ENCODE measurements at places on chromosomes 7 and 10. TPM values are rescaled to one million over a fixed set of nuclear protein-coding genes. Genes with fewer than 3 reads are reported as not detected.

Gene ZNF33A
- 20.7 TPM for total RNA-seq

Gene HOXA4
- 2.6 TPM for total RNA-seq

DNA sequence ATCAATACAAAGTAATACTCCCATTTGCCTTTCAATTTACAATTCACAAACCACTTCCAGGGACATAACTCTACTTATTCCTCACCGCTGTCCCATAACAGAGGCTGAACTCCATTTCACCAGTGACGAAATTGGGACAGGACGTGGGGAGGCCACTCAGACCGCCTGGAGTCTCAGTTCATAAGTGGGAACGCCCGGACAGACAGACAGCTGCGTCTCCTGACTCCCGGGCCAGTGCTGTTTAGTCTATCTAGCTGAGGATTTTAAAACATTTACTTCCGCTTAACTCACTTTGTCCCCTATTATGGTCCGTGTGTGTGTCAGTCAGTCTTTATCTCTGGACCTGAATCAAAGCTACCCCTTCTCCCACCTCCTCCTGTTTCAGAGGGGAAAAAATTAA is 67.4 kb upstream of the ZNF438 start:
- no peak for DNase-seq
- H3K27me3 ChIP-seq, result no peaks in the 10 kb centered on the region
- H3K4me1 ChIP-seq, result peaks cover 17% of the 10 kb centered on the region
- no peaks in the 10 kb centered on the region for H3K36me3 ChIP-seq
- no peak overlapping the region for H3K27ac ChIP-seq

- H3K4me3 ChIP-seq, result no peak overlapping the region
- DNase-seq, result no peak
- H3K4me1 ChIP-seq, result peaks cover 17% of the 10 kb centered on the region
- H3K27ac ChIP-seq, result no peak overlapping the region
- H3K27me3 ChIP-seq, result no peaks in the 10 kb centered on the region
Measured at GRCh38 chr7:28125431-28126409, 54.9 kb downstream of the JAZF1 start.

Gene C10orf143
- 4.9 TPM for total RNA-seq

DNA sequence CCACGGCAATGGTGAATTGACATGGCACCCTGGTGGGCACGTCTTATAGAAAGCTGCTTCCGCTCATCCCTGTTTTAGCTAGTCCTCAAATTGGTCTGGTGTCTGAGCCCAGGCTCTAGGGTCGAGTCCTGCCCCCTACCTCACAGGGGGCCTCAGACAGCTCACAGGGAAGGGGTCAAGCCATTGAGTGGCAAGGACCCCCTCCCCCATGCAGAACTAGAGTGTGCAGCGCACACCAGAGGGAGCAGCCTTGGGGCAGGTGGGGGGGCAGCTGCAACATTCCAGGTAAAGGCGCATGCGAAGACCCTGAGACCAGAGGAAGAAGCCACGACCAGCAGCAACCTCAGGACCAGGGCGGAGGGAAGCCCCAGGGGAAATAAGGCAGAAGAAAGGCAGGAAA is 240.4 kb upstream of the PPP2R2D start:
- H3K4me1 ChIP-seq, result no peaks in the 10 kb centered on the region
- no peaks in the 10 kb centered on the region for H3K36me3 ChIP-seq
- no peak overlapping the region for H3K27ac ChIP-seq
- no peaks in the 10 kb centered on the region for H3K27me3 ChIP-seq

Gene ANXA8L1
- 31.7 TPM for total RNA-seq
